Vagina (tissue), 2 donors: ENCODE measurements at places on chromosomes 11 and 22. TPM values are rescaled to one million over a fixed set of nuclear protein-coding genes. Genes with fewer than 3 reads are reported as not detected.

Gene SYTL2
- 17.4 TPM for total RNA-seq

DNA sequence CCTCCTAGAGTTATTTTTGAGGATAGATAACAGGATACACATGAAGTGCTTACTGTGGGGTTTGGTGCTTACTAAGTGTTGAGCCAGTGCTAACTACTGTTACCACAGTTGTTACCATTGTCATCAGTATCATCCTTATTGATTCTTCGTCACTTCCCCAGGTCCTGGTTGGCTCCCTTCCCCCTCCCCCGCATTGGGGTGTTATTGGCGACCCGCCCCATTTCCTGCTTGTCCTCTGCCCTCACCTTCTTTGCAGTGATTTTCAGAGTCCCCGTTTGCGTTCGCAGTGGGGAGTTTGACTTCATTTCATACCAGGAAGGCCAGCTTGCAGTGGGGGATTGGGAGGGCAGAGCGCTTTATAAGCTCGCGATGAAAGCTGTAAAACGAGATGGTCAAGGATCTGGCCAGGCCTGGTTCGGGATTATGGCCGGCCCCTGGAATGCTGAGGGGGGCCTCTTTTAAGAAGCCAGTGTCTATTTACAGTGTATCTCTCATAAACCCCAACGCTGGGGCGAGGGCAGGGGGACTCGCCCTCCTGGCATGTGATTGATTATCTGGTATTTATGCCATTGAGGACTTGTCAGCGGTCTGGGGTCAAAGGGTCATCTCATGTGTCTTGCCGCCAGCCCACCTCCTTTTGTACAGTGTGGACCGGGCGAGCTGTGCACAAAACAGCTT lies 84.6 kb upstream of the NNMT start:
- DNase-seq = no peak
- H3K36me3 ChIP-seq = no peaks in the 10 kb centered on the region
- peaks cover 46% of the 10 kb centered on the region for H3K4me1 ChIP-seq
- H3K27ac ChIP-seq = no peak overlapping the region
- H3K4me3 ChIP-seq = no peak overlapping the region
- no peaks in the 10 kb centered on the region for H3K27me3 ChIP-seq

- DNase-seq = no peak
- H3K36me3 ChIP-seq = no peaks in the 10 kb centered on the region
- H3K27me3 ChIP-seq = no peaks in the 10 kb centered on the region
- H3K4me3 ChIP-seq = no peak overlapping the region
- no peaks in the 10 kb centered on the region for H3K4me1 ChIP-seq
- H3K27ac ChIP-seq = no peak overlapping the region
These were observed 183.0 kb downstream of the LUZP2 start for GRCh38 chr11:24679821-24680351.

GRCh38 chr11:92149996-92150395 lies 74.6 kb upstream of the FAT3 start:
- no peak overlapping the region for H3K27ac ChIP-seq
- no peak for DNase-seq
- H3K27me3 ChIP-seq = no peaks in the 10 kb centered on the region
- H3K4me1 ChIP-seq = no peaks in the 10 kb centered on the region
- H3K4me3 ChIP-seq = no peak overlapping the region

GRCh38 chr22:41406410-41406809 lies 24.7 kb downstream of the TEF start:
- no peak overlapping the region for H3K27ac ChIP-seq
- DNase-seq = no peak
- H3K4me3 ChIP-seq = no peak overlapping the region
- H3K27me3 ChIP-seq = no peaks in the 10 kb centered on the region
- no peaks in the 10 kb centered on the region for H3K36me3 ChIP-seq

- peaks cover 33% of the 10 kb centered on the region for H3K4me1 ChIP-seq
- H3K27me3 ChIP-seq = no peaks in the 10 kb centered on the region
- DNase-seq = no peak
- H3K4me3 ChIP-seq = peak within 1 kb of the TSS; percentile 75
These were observed at the start of gene KCTD17 for GRCh38 chr22:37051391-37052385. TSS of gene KCTD17 (plus strand) at chr22:37051742. CDS start at chr22:37051761, 19 bp downstream.
